Suppressor macrophage treated with lipopolysaccharide for 1 hour (primary cell): ENCODE measurements at places on chromosomes 6 and 20.

GRCh38 chr6:34062156-34062555 is 83.7 kb downstream of the GRM4 start:
- no peak for DNase-seq

GRCh38 chr6:155030148-155030720 is 35.1 kb downstream of the TIAM2 start:
- DNase-seq: peak; percentile 10

GRCh38 chr6:128993166-128993565 is 110.2 kb downstream of the LAMA2 start:
- DNase-seq: no peak

- no peak for DNase-seq
Measured at GRCh38 chr6:30882759-30883684, 1.3 kb upstream of the DDR1 start.

DNA sequence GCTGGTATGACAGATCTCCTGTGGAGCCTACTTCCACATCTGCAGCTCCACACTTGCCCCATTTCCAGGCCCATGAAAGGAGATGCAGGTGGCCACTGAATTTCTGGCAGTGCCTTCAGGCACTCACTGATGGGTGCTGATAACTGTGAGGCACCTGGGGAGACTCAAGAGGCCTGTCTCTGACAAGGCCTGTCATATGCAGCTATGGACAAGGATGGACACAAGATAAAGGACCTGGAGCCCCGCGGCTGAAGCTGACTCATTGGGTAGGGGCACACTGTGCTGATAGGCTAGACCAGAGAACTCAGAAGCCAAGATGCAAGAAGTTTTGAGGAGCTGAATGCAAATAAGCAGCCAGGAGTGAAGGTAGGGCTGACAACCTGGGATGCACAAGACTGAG is 81.0 kb upstream of the LRFN2 start:
- no peak for DNase-seq

DNA sequence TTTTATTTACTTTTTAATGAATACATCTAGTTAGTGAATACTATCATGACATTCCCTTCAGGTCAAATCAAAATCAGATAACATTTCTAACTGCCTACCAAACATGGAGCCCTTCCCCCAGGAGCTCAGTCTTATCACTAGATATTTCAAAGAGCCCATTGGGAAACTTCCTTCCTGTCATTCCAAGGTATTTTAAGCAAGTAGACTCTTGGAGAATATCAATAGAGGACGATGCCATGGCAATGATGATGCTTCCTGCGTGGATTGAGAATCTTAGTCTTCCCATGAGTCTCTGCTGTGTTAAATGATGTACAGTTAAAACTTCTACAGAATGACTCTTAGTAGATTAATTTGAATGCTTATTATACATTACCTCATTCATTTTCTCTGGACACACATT is 384.9 kb downstream of the CENPW start:
- DNase-seq: no peak

DNA sequence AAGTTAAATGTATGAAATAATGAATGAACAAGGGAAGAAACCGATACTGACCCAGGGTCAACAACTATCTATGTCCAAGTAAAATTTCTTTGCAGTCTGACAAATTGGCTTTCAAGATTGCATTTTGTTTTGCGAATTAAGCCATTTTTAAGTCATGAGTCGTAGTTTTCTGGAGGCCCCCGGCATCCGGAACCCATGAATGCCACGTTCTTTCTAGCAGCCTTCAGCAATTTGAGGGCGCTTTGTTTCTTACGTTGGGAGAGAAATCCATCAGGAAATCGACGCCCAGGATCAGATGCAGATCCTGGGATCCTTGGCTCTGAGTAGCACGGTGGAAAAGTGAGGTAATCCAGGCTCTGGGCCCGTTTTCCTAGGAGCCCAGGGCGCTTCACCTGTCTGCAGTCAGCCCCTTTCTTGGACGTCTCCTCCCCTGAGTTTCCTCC is 309 bp upstream of the ABRACL start:
- no peak for DNase-seq

GRCh38 chr6:169398342-169399105 is 144.9 kb upstream of the THBS2 start:
- DNase-seq: no peak

GRCh38 chr6:27604986-27605385 is 132.1 kb upstream of the ZNF184 start:
- no peak for DNase-seq

DNA sequence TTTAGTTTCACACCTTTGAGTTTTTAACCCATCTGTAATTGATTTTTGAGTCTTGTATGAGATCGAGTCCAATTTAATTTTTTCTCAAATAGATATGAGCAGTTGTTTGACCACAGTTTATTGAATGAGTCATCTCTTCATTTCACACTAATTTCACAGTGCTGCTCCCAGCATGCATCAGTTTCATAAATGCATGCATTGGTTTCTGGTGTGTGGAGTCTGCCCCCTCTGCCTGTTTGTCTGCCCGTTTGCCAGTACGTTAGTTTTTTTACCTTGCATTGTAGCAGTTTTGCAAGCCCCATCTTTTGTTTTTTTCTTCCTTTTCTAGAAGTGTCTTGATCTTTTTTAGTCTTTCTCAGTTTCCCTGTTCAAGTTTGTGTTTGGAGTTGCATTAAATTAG is 11.9 kb downstream of the SLX4IP start:
- peak; percentile 51 for DNase-seq

- no peak for DNase-seq
Measured at GRCh38 chr6:15409301-15410125, 163.6 kb downstream of the JARID2 start.
